ENCODE measurements at places on chromosomes 16 and 17.

GRCh38 chr17:62075308-62075815 is 10.3 kb upstream of the MED13 start:
- DNase-seq = no peak

DNA sequence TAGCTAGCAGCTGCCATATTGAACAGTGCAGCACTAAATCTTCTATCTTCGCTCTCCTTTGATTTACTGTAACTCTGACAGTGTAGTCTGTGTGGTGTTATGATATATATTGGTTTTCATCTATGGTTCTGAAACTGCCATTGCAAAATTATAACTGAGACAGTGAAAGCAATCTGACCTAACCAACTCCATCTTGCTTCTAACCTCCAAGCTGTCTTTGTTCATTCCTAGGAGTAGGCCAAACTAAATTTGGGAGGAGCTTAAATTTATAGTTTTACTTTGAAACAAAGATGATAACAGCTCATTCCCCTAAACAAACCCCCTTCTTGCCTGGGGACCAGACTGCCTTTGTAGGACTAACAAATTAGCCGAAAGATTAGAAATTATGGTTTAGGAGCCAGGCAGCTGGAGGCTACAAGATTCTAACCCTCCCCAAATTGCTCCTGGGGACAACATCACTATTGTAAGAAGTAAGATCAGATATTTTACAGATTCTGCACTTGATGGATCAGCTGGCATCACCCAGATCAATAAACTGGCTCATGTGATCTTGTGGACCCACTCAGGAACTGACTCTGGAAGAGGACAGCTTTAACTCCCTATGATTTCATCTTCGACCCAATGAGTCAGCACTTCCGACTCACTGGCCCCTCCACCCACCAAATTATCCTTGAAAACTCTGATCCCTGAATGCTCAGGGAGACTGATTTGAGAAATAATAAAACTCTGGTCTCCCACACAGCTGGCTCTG is 47.0 kb upstream of the FBXO47 start:
- no peak for DNase-seq

- DNase-seq = no peak
Measured at GRCh38 chr16:13298666-13299065, 397.3 kb downstream of the SHISA9 start.

DNA sequence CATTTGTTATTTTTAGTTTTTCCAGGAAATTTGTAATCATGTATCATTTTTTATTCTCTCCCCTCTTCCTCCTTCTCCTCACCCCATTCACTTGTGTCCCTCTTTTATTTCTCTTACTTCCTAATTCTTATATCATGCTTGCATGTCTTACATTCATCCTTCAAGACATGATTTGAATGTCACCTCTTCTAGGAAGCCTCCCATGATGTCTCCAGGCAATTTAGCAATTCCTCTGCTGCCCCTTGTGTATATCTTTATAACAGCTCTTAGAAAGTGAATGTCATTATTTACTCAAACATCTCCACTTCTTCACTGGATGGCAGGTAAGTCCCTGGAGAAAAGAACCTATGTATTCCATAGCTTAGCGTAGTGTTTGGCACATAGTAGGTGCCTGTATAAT is 7.8 kb downstream of the HNF1B start:
- DNase-seq = no peak

DNA sequence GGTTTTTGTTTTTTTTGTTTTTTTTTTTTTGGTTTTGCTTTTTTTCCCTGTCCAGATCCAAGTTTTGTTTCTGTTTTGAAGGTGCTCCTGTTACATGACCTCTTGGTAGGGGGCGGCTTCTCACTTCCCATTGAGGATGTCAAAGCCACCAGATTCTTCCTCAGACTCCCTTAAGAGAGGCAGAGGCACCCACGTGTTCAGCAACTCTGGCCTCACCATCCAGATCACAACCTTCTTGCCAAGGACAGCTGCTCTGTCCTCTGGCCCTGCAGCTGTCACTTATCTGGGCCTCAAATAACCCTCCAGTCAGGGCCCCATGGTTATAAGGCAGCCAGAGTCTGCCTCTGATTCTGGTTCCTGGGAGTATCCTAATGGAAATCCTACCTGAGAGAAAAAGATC is 208.5 kb downstream of the STX8 start:
- no peak for DNase-seq

DNA sequence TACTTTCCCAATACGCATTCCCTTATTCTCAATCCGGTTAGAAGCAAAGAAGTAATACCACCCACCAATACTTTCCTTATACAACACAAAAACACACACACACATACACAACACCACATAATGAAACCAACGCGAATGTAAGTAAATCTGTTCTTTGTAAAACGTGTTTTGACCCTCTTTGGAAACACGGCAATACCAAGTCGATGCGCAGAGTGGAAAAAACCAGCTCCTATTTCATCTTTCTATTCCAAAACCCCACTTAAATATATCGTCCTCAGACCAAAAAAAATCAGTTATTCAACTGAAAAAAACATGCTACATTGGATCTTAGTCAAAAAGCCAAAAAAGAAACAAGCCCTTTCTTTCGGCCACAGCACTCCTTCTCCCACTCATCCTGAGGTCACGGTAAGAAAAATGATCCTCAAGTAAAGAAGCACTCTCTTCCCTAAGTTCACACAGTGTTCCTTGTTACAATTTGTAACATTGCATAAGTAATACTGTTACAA is 31.0 kb upstream of the ARL4D start:
- DNase-seq = no peak

- DNase-seq = no peak
Measured at GRCh38 chr17:77163001-77163400, 22.2 kb downstream of the SEC14L1 start.

DNA sequence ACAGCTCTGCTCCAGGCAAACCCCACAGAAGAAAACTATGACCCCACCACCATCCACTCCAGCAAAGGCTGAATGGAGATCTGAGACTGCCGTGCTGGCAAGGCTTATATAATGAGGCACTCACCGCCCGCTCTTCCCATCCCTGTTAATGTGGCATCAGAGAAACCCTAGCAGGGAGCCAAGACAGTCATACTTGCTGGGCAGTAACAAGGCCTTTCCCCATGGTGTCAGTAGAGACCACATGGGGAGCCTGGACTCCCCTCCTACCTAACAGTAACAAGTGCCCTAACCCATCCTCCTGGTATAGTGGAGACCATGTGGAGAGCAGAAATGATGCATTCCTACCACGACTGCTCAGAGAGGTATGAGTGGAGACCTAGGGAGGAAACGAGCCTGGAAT is 235.2 kb downstream of the C16orf78 start:
- no peak for DNase-seq

DNA sequence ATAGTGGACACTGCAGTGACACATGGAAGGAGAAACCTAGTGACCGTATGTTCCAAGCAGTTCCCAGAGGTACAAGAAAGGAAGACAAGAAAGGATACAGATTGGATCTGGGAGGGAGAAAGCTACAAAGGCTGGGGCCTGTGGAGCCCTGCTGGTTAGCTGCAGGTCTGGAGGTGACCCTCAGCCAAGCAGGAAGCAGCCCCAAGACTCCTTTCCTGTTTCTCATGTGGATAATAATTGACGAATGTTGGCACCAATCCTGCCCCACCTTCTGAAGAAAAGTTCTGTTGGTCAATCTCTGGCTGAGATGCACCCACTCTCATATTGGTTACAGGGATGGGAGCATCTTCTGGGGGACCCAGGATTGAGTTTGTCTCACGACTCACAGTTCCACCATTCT is 99.8 kb downstream of the SHISA6 start:
- no peak for DNase-seq

DNA sequence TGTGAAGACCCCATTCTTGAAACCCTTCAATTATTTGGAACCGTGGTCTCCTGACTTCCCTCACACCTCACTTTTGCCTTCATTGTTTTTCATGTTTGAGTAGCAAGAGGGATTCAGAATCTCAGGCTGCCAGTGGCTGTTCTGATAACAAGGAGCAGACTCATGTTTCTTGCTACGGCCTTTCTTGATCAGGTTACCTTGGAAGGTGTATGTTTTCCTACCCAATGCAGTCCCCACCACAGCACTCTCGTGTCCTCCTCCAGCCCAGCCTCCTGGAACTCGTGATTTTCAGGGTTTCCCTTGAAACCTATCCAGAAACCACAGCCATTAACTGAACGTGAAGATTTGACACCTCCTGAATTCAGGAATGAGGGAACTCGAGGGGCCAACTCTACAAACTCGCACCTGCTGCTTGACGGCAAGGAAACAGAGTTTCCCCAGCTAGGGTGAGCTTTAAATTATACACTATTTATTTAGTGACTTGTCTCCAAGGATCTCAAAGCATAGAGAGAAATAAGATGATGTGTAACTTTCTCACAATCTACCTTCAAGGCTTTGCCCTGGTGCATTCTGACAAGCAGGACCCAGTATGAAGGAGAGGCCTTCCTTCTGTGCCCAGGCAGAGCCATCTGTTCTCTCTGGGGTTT is 1.6 kb downstream of the ZFHX3 start:
- no peak for DNase-seq

DNA sequence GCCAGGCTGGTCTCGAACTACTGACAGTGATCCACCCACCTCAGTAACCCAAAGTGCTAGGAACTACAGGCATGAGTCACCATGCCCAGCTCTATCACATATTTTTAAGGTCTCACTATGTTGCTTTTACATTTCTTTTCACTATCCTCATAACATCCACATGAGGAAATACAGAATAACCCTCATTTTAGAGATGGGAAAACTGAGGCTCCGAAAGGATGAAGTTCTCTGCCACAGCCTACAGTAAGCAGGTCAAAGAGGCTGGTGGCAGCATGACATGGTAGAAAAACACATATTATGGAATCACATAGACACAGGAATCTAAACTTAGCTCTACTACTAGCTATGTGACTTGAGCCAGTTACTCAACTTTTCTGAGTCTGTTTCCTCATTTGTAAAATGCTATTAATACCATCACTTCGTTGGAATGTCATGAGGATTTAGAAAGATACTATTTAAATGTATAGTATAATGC is 32.2 kb downstream of the APPBP2 start:
- DNase-seq = no peak
